CD4-positive, alpha-beta T cell treated with Interleukin-17A for 4 hours (primary cell): ENCODE measurements at places on chromosomes 4 and X.

GRCh38 chr4:77911842-77912450 lies 49.3 kb downstream of the MRPL1 start:
- DNase-seq = no peak

GRCh38 chrX:41043674-41044345 lies 41.4 kb upstream of the USP9X start:
- DNase-seq = no peak

DNA sequence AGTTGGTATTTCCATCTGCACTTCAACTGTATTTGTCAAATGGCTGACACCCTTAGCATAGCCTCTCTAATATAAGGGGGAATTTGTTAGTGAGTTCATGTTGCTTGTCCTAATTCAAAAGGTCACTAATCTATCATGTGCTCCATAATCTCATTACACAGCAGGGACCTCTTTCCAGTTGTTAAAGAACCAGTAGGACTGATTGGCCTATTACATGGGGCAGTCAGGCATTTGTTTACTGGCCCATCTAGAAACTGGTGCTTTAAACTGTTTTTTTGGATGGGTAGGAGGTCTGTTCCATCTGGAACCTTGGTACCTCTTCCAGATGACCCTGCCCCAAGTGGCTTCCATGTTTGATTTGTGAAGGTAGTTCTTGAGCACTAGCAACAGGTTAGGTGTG lies 11.4 kb downstream of the ANK2 start:
- no peak for DNase-seq

DNA sequence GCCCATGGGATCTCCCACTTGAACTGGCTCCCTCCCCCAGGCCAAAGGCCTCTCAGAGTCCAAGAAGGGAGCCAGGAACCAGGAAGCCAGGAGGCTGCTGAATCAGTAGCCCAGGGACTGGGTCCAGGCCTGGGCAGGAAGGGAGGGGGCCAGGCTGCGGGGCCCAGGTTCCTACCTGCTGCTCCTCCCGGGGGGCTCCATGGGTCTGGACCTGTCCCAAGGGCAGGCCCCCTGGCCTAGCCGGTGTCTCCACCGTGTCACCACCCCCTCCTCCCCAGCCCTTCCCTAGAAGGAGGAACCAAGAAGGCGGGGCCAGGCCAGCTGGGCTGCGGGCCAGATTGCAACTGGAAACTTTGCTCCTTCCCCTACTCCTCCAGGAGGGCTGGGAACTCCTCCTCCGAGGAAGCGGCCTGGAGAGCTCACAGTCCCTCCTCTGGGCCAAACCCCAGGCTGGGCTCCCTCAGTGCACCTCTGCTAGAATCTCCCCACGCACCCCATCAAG lies at the start of gene IQSEC2:
Gene IQSEC2, minus strand, starts transcription at position 264 of the 502 bp plus-strand sequence.
- DNase-seq = no peak

GRCh38 chr4:144647095-144647561 lies 1.2 kb downstream of the HHIP start:
- no peak for DNase-seq

DNA sequence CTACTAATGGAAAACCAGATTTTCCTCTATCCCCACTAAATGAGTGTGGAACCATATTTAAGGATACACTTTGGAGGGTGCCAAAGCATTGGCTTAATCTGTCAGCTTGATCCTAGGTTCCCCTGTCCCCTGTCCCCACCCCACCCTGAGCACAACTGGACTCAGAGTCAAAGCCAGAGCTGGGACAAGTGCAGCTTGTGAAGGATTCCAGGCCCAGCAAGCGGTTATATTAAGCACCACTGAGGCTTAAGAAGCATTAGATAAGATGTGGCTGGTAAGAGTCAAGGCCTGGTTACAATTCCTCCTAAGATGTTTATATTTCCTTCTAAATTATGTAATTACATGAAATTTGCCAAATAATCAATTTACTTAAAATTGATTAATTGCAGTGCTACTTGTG lies 350.0 kb upstream of the GATB start:
- no peak for DNase-seq

GRCh38 chr4:75308049-75308448 lies 206.2 kb downstream of the RCHY1 start:
- no peak for DNase-seq

- no peak for DNase-seq
These were observed 788.6 kb downstream of the GLUD2 start for GRCh38 chrX:121836000-121836399.

DNA sequence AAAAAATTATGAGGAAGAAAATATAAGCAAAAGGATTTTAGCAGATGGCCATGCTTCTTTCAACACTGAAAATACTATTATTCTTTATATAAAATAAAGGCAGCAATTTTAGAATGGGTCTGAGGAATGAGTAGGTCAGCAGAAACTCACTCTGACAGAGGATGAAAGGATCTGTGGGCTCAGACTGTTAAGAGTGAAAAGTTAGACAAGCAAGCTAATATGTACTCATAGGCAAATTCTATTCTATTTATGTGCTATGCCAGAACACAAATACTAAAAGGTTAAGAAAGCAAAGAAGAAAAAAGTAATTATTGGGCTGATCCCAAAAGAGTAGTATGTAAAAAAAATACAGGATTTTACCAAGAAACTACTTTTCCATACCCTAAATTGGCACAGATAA lies 13.9 kb downstream of the LCORL start:
- DNase-seq = no peak

DNA sequence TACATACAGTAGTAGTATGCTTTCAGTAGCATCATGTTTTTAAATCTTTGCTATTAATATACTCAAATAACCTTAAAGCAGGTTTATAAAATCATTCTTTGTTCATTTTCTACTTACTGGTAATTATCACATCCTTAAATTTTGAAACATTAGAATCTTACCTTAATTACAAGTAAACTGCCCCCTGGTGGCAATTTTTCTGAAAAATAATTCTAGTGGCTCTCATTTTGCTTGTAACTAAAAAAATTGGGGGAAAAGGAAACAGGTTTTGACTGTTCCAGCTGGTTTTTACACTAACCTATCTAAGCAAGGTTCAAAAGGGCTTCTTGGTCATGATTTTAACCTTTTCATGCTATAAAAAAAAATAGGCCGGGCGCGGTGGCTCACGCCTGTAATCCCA lies 18.5 kb upstream of the DCAF4L1 start:
- no peak for DNase-seq

GRCh38 chrX:120331116-120331515 lies 19.9 kb upstream of the TMEM255A start:
- no peak for DNase-seq

DNA sequence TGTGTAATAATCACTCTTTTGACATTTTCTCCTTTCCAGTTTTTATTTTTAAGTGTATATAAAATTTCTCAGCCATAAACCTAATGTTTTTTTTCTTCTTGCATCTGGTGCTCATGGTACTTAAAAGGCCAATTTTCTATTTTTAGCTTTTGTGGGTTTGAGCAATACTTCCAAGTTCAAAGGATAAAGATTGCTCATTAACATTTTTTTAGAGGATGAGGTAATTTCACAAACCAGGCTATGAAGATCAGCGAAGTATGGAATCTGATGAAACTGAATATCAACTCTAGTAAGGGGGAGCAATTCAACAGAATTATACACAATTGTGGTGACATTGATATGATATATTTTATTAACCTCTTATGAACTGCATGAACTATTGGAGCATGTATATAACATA lies 25.8 kb upstream of the KLHL34 start:
- no peak for DNase-seq

- DNase-seq = no peak
These were observed 61.3 kb downstream of the SEPTIN11 start for GRCh38 chr4:77010841-77011354.

GRCh38 chr4:71209161-71209560 lies 129.7 kb upstream of the SLC4A4 start:
- DNase-seq = no peak

- no peak for DNase-seq
These were observed 25.6 kb downstream of the SPATA18 start for GRCh38 chr4:52076731-52077130.

- DNase-seq = peak; percentile 33
These were observed 3.3 kb upstream of the NKX3-2 start for GRCh38 chr4:13547485-13548041.

GRCh38 chr4:99390055-99390454 lies 37.5 kb upstream of the ADH1C start:
- no peak for DNase-seq

DNA sequence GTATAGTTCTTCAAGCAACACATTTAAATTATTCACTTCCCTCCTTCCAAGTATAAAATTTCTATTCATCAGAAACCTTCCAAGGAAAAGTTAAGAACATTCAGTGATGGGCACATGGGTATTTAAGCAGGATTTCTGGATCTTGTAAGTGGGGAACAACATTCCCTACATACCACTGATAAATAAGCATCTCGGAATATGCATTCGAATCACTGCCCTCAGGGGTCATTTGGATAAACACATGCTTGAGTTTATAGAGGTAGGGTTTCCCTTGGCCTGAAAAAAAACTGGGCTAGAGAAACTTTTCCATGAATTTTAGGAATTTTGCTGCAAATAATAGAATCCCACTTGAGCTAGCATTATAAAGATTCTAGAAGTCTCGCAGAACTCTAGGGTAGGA lies 143.9 kb downstream of the SOX3 start:
- DNase-seq = no peak

GRCh38 chrX:48919947-48920717 lies 1.3 kb upstream of the PIM2 start:
- DNase-seq = peak; percentile 46

- DNase-seq = peak; percentile 15
These were observed 730 bp downstream of the MANBA start for GRCh38 chr4:102759831-102760644.

DNA sequence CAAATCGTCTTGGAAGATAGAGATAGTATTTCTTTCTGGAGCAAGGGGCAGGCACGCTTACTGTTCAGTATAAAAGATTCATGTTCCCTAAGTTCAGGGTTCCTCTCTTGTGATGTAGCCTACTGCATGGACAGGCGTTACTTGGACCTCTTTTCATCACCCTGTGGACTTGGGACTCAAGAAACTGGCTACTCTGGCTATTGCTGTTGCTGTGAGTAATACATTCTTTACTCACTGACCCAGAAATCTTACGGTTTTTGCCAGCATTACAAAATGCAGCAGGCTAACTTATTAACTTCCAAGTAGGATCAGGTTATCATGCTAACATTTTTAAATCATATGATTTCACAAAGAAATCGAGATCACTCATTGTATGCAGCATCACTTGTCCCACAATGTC lies 12.8 kb upstream of the GUCY1B1 start:
- DNase-seq = no peak

- DNase-seq = no peak
These were observed 1329.2 kb upstream of the PCDH7 start for GRCh38 chr4:29390921-29391320.

GRCh38 chrX:3545901-3546300 lies 167.5 kb downstream of the PRKX start:
- DNase-seq = no peak

DNA sequence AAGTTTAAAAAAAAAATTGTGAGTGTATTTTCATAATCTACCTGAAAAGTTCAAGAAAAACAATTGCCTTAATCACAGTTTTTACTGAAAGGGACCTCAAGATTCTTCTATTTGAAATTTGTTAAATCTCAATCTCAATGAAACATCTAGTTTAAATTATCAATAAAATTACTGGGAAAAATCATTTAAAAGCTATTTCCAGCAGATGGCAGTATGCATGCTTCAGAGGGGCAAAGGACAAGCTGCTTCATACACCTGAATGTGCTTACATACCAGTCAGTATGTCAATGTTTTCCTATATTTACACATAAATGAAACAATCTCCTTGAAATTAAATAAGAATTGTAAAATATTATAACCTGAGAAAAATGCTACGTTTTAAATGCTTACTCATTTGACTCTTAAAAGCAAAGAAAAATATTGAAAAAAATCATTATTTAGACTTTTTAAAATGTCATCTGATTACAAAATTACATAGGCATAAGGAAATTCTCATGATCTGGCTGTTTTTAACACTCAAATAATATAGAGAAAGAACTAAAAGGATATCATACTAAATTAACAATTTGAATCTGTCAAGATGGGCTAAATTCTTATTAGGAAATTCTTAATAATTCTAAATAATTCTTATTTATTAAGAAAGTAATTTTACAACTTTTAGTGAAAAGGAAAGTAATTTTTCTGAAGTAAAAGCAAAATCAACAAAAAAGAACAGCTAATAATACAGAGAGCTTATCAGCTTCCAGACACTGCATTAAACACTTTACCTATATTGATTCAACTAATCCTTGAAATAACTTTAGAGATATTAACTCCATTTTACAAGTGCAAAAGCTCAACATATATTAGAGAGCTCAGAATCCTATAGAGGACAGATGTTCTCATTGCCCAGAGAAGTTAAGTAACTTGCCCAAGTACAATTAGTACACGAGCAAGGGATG lies 242.1 kb downstream of the ADAMTS3 start:
- no peak for DNase-seq

- no peak for DNase-seq
These were observed 5.4 kb upstream of the ADH4 start for GRCh38 chr4:99149426-99150019.

DNA sequence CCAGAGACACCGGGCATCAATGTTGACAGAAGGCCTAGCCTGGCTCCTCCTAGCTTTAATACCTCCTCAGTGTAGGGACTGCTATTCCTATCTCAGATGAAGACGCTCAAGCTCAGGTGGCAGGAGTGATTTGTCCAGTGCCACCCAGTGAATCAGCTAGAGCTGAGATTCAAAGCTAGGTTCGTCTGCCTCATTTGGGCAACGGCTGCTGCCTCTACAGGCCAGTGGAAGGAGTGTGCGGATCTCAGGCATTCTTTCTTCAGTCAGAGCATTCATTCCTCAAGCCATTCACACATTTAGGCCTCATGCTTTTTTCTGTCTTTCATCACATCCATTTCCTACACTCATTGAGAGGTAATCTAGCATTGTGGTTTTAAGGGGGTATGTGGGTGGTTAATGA lies 7.3 kb downstream of the TSR2 start:
- DNase-seq = no peak

- DNase-seq = no peak
These were observed 246.3 kb downstream of the PDGFC start for GRCh38 chr4:156725257-156725656.

GRCh38 chr4:152763796-152764195 lies 15.7 kb downstream of the TIGD4 start:
- no peak for DNase-seq

DNA sequence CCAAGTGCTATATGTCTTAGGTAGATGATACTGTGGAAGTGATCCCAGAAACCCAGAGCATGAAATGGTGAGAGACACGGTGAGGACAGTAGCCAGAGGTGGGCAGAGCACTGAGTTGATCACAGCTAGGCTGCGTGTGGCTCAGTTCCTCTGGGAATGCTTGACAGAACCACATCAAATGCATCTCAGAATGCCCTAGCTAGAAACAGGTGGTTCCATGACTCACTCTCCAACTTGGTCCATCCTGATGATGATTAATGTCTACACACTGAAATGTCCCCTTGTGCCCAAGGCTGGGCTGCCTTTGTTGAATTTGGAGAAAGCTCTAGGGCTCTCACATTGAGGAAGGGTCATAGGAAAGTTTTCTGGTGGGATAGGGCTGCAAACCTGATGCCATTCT lies 113.6 kb downstream of the ZNF518B start:
- no peak for DNase-seq

- no peak for DNase-seq
These were observed 1.7 kb upstream of the HEPH start for GRCh38 chrX:66162331-66162822.
